NCI-H187 (cell line): ENCODE measurements at places on chromosomes 2 and 18.

DNA sequence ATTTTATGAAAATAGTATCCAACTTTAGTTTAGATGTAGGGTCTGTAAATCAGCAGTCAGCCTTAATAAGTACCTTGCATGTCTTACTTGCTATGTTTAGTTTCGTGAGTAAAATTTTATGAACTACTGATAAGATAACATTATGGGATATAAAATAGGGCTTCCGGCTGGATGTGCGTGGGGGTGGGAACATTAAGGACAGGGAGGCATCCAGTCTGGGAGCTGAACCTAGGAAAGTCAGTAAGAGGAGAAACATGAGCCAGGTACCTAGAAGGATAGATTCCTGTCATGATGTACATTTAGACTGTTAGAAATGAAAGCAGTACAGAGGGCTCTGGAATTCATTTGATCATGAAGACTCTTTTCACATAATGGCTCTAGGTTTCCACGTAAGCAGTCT, 12.7 kb upstream of the KCNJ13 start:
- DNase-seq, result no peak

DNA sequence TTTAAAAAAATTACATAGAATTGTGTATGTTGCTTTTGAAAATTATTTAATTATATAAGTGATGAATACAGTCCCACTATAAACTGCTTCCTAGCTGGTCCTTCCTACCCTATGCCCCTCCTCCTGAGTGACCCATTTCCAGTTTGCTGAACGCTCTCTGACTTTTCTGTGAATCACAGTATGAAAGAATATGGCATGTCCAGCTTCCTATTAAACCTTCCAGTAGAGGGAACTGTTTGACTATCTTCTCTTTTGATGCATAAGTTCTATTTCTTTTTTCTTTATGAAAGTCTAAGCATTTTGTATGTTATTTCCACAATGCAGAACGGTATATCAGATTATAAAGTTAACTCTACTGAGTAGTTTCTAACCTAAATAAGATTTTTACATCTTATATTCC, 41.3 kb downstream of the PSMG2 start:
- no peak for DNase-seq

DNA sequence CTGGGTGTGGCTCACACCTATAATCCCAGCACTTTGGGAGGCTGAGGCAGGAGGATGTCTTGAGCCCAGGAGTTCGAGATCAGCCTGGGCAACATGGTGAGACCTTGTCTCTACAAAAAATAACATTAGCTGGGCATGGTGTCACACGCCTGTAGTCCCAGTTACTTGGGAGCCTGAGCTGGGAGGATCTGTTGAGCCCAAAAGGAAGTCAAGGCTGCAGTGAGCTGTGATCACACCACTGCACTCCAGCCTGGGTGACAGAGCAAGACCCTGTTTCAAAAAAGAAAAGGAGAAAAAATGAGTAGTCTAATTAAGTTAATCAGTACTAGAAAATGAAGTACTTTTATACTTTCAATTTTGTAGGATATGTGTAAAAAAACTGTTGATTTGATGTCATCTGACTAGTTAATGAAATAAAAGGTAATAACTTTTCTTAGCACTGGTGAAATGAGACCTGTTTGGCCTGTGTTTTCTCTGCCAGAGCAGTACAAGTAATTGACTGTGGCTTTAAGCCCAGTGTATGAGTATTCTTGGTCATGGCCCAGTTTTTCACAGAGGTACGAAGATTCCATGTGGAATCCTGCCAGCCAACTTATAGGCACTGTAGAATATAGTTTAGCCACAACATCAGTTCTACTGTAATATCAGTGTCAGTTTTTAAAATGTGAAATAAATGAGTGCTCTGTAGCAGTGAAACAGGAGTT, 35.8 kb downstream of the MFSD6 start:
- no peak for DNase-seq

GRCh38 chr2:196205881-196206435, 34.6 kb upstream of the STK17B start:
- no peak for DNase-seq

GRCh38 chr2:59303272-59303671, 1062.1 kb upstream of the FANCL start:
- DNase-seq, result no peak

- no peak for DNase-seq
Observed at GRCh38 chr2:161085149-161085548, 75.1 kb upstream of the TANK start.

- no peak for DNase-seq
Observed at GRCh38 chr2:219633276-219634065, 6.0 kb downstream of the SLC4A3 start.

DNA sequence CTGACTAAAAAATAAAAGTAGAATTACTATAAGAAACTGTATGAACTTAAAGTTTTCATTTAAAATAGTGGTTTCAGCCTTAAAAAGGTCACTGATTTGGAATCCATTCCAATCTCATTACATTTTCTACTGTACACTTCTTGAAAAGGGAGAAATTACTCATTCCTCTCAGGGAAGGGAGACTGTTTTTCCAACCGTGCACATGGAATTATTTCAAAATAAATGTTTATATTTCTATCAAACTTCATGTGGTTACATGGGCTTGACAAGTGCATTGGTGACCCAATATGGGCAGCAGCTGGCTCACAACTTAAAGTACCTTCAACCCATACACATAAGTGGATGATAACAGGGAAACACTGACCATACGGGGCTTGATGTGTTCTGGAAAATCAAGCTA, 324.5 kb upstream of the THUMPD2 start:
- no peak for DNase-seq

DNA sequence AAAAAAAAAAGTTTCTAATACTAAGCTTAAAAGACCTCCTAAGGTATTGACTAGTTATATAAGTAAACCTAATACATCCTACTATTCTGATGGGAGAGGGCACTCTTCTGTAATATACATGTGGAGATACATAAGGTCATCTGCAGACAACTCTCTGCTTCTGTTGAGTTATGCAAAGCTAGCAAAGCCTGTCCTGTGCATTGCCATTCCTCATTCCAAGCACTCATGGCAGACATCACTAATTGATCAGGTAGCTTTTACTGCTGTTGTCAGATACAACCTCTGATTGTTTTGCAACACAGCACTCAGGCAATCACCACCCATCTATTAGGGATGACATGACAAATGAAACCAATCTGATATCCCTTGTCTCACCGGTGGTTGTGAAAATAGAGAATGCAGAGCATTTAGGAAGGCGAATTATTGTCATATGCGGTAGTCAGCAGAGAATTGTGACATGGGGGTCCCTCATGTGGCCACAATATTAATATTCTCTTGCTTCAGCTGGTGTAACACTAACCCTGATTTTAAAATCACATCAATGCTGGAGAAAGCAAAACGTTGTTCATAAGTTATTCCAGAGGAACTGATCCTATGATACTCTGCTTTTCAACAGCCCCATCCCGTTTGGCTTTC, 416.5 kb upstream of the GYPC start:
- DNase-seq, result no peak

DNA sequence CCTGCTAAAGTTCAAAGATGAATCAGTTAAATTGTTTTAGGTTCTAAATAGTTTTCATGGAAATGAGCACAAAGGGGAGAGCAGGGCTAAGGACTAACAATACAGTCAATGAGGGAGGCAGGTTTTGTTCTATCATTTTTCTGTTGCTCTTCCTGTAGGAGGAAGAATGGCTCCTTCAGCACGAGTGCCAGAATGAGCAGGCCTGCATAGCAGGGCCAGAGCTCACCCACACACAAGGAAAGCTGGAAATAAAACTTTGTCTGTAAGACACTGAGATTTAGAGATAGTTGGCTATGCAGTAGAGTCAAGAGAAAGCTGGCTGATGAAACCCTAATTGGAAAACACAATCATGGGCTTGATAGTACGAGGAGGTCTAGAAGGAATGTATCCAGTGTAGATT, 313.3 kb downstream of the MBD2 start:
- no peak for DNase-seq

DNA sequence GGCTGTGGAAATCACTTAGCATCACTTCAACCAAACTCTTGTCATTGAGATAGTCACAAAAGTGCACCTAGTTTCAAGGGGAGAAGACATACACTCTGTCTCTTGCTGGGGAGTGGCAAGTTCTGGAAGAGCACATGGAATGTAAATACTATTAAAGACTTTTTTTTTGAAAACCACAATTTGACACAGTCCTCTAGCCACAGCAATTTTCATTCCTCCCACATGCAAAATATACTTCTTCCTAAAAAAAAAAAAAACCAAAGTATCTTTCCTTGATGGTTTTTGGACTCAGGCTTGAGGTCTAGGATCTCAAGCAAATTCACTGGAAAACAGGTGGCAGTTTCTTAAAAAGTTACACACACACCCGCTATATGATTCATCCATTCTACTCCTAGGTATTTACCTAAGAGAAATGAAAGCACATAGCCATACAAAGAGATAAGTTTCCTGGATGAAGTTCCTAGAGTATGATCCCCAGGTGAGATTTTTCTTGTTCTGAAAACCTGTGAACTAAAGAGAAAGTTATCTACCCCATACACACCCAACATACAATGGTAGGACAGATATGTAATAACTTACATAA, 295.8 kb downstream of the SP3 start:
- DNase-seq, result no peak

- no peak for DNase-seq
Observed at GRCh38 chr2:223214394-223215253, 162.6 kb downstream of the KCNE4 start.

DNA sequence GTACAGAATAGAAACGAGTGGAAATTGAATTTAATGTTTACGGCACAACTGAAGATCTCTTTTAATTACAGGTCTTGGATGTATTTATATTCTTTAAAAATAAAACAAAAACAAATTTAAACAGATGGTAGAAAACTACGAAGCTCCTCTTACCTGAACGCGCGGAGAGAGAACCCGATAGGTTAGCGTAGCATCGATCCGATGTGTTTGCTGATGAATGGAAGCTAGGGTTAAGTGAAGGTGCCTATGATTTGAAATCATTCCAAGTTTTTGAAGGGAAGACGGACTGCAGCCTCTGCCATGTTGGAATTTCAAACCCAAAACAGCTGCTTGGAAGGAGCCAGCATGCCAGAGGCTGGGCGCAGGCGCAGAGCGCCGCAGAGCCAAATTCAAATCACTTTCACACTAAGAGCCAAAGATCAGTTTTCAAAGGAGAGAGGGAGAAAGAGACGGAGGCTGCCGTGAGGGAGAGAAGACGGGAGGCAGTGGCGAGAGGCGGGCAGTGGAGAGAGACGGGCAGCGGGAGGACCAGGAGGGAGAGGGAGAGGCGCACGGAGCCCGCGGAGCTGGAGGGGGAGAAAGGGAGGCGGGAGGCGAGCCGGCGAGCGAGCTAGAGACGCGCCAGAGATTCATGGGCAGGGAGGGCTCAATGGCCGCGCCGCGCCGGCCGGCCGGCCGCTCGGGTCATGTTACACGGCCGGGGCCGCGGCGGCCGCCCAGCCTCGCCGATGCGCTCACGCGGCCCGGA, at the start of gene FIGN:
Gene FIGN, minus strand, starts transcription at position 324 of the 748 bp plus-strand sequence. CDS start 1,081 bp downstream, outside the sequence.
- DNase-seq, result peak; percentile 32

DNA sequence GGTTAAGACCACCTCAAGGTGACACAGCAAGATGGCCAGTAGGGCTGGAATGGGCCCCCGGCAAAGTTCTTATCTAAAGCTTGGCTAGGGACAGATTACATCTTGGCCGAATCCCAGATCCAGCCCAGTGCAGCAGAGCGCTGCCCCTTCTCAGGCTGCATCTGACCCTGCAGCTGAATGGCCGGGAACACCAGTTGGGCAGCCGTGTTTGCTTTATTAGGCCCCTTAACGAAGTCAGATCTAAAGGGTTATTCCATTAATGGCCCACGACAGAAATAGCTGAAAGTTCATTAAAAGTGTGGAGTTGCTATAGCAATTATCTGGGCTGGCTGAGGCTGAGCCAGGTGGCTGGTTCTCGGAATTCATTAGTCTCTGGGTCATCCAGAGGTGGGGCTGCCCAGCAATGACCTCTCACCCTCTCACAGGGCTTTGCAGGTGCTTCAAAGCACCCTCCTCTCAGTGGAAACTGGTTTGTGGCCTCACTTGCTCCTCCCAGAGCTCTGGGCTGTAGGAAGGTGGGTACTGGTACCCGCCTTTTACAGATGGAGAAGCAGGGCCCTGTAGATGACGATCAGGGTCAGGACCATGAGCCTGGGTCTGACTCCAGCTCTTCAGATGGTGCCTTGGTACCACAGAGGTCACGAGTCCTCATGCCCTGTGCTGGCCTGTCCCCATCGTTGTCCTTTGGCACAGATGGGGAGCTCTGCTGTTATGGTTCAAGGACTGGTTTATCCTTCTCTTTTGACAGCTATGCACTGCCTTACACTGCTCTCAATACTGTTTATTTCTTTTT, 68.8 kb downstream of the EMX1 start:
- DNase-seq, result no peak

GRCh38 chr18:38297910-38298309, 732.3 kb upstream of the CELF4 start:
- DNase-seq, result no peak

DNA sequence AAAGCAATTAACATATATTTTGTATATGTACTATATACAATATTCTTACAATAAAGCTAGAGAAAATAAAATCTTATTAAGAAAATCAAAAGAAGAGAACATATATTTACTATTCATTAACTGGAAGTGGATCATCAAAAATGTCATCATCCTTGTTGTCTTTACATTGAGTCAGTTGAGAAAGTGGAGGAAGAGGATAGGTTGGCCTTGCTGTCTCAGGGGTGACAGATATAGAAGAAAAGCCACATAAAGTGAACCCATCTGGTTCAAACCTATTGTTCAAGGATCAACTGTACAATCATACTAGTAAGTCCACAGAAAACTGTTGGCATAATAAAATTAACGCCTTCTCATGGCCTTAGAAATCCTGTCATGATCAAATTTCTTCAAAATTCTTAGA, 26.6 kb downstream of the SESTD1 start:
- no peak for DNase-seq

DNA sequence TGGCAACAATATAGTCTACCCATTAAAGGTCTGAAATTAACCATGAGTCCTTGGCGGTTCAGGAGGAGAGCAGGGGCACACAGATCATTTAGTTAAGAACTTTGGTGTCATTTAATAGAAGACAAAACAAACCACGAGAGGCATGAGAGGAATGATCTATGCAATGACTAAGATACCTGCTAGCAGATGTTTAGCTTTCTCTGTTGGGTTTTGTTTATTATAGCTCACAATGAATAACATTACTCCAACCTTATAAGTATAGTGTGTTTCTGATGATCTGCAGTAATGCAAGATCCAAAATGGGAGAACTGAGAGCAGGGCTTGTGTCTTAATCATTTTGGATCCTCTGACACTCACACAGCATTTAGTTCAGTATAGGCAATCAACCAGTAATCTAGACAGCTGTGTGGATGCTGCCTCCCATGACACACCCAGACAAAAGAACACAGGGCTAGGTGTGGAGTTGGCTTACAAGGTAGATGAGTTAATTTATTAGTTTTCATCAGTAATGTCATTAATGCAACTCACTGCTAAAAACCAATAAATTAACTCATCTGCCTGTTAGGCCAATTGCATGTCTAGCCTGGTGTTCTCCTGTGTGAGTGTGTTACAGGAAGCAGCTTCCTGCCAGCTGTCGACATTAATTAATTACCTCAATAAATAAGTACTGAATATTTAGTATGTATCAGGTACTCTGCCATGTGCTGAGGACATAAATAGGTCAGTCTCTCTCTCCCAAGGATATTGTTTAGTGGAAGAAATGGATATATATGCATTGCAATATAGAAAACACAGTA, 92.3 kb downstream of the CLIP4 start:
- no peak for DNase-seq
